ENCODE measurements at places on chromosomes 6 and 20.

DNA sequence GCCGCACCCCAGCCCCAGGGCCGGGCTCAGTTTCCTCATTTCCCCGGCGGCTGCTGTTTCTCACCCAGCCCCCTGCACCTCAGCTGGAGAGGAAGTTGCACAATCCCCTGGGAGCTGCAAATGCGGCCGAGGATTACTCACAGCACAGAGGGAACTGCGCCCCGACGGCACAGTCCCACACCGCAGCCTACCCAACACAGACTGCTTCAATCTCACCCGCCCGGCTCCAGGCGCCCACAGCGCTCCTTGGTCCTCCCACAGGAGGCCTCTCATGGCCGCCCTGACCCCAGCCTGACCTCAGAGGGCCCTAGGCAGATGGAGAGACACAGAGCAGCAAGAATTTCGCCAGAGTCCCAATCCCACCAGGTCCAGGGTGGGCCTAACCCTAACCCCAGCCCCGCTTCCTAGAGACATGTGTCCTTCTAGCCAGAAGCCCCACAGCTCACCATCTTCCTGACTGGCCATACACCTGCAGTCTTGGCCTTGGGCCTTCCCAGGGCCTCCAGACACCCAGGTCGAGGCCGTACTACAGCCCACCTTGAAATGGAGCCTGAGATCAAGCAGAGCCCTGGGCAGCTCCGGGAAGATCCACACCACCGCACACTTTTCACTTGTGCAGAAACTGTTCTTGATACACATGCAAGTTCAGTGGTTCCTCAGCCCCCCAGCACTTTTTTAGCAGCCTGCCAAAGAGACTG lies 11.7 kb downstream of the TFEB start:
- DNase-seq: no peak

DNA sequence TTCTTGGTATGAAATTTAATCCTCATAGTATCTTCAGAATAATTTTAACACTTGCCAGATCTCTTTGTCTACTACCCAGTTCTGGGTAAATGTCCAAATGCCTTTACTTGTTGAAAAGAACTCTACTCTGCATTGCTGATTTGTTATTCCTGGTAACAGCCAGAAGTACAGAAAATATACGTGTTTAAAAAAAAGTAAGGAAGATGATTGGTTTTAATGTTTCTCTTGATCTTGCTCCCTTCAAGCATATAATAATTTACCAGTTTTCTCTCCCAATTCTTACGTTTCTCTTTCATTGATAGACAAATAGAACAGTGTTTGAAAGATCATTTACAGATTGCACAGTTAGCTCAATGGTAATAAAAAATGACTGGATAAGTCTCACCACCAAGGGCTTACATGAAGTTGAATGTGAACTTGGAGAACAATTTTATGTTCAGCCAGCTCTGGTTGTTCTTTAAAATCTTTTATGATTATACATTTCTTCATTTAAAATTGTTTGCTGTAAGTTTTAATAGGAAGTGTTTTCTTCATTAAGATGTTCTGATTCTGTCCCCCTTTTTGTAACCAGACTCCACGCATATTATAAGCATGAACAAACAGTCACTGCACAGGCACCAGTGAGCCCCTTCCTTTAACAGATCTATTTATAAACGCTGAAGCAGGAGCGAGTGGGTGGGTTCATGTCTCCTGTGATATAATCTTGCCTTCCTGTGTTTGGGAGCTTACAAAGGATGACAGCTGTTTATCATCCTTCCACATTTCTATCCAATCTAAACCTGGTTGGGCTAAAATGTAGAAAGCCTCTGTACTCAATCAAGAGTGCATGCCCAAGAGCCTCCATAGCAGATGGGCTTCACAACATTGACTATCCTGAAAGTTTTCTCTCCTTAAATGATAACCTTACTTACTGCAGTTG lies 299.5 kb downstream of the PRL start:
- no peak for DNase-seq

- no peak for DNase-seq
Observed at GRCh38 chr6:53440336-53440945, 91.7 kb upstream of the ELOVL5 start.

- no peak for DNase-seq
Observed at GRCh38 chr6:40461643-40462042, 125.5 kb downstream of the LRFN2 start.

- no peak for DNase-seq
Observed at GRCh38 chr6:108260126-108260808, 573 bp downstream of the SNX3 start.

- DNase-seq: no peak
Observed at GRCh38 chr20:23043376-23043775, 6.1 kb downstream of the THBD start.

DNA sequence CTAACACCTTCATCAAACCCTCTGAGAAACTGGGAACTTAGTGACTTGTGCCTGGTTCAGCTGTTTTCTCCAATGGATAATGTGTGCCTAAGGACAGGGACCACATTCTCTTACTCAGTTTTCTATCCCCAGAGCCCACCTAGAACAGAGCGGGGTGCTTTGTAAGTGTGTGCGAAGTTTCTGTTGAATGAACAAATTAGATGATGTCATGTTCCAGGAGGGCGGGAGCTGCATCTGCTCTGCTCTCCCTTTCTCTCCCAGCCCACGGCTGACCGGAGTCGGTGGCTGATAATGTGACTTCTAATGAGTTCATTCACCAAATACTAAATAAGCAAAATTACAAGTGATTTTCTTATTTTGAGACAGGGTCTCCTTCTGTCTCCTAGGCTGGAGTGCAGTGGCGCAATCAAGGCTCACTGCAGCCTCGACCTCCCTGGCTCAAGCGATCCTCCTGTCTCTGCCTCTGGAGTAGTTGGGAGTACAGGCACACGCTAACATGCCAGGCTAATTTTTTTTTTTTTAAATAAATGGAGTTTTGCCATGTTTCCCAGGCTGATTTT lies 60.7 kb upstream of the FNDC1 start:
- no peak for DNase-seq

GRCh38 chr6:15344192-15344519 lies 98.3 kb downstream of the JARID2 start:
- no peak for DNase-seq

DNA sequence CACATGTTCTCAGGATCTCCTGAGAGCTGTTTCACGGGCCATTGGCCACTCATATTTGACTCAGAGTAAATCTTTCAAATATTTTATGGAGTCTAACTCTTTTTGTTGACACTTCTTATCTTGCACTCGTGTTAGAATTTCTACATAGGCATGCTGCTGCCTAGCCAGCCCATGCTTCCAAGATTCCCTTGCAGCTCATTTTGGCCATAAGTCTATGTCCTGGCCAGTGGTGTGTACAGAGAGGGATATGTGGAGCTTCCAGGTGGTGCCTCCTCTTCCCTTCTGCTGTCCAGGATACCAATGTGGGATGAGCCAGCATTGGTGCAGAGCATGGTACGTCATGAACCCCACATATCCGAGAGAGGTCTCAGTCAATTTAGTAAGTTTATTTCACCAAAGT lies 522.6 kb downstream of the QKI start:
- DNase-seq: no peak

DNA sequence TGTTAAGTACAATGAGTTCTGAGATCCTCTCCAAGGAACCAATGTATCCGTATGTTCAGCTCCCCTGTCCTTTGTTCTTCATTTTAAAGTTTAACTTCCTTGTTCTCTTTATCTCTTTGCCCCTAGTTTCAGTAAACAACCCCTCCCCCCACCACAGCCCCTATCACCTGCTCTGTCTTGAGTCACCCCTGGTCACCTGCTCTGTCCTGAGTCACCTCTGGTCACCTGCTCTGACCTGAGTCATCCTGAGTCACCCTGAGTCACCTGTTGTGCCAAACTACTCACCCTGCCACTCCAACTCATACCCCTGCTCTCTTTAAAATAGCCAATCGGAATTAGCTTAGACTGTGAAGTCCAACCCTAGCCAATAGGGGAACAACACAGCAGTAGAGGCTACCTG lies 288.7 kb upstream of the CDYL start:
- DNase-seq: no peak

- DNase-seq: no peak
Observed at GRCh38 chr6:54992789-54993188, 146.2 kb downstream of the FAM83B start.

DNA sequence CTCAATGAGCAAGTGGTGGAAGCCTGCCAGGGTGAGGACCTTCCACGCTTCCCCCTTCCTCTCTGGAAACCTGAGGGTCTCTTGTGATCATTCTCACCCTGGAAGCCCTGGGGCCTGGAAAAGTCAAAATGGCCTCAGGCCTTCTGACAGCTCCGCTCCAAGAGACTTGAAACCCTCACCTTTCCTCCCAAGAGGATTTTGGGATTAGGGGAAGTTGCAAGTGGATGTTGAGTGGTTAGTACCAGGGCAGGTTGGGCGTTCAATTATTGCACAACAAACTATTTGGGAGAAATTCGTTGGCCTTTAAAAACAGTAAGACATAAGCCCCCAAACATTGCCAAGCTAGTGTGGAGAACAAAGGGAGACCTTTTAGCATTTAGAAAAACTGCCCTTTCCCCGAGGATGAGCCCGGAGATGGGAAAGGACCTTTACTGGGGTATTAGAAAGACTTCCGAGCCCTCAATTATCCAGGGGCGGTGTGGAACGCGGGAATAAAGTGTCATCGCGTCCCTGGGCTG lies 4.7 kb downstream of the NKX2-2 start:
- DNase-seq: no peak

DNA sequence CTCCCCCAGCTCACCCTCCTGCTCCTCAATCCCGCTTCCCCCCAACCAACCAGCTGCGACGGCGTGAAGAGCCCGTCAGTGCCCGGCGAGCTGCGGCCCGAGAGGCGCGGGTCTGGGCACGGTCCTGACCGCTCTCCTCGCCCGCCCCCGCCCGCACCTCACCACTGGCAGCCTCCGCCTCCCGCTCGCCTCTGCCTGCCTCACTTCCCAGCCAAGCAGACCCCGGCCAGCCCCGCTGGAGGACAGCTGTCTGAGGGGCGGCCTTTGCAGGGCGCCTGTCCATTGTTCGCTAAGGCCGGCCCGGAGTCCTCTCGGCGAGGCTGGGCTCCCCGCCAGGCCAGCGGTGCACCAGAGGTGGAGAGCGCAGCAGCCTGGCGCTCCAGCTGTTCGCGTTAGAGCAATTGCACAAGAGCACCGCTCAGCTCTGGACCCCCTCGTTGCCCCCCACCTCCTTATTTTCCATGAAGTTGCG lies 1.3 kb downstream of the SOBP start:
- DNase-seq: no peak

GRCh38 chr6:138001750-138002349 lies 105.4 kb downstream of the PERP start:
- DNase-seq: peak; percentile 35

GRCh38 chr6:150138638-150139037 lies 4.2 kb upstream of the PPP1R14C start:
- no peak for DNase-seq

DNA sequence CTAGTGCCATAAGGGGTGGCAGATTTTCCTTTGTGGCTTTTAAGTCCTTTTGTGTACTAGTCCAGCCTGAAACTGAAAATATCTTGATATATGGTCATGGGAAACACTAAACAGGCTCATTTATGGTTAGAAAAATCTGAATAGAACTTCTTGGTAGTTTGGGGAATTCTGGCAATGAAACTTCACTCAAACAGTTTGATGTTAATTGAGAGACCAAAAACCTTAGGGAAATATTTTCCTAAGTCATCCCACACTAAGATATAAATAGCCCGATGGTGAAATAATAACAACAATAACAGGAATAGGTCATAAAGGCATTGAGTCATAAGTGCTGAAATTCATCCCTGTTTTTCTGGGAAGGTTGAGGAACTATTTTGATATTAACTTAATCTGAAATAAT lies 146.2 kb upstream of the SMLR1 start:
- DNase-seq: no peak

GRCh38 chr6:168180548-168181011 lies 101.6 kb upstream of the FRMD1 start:
- no peak for DNase-seq

DNA sequence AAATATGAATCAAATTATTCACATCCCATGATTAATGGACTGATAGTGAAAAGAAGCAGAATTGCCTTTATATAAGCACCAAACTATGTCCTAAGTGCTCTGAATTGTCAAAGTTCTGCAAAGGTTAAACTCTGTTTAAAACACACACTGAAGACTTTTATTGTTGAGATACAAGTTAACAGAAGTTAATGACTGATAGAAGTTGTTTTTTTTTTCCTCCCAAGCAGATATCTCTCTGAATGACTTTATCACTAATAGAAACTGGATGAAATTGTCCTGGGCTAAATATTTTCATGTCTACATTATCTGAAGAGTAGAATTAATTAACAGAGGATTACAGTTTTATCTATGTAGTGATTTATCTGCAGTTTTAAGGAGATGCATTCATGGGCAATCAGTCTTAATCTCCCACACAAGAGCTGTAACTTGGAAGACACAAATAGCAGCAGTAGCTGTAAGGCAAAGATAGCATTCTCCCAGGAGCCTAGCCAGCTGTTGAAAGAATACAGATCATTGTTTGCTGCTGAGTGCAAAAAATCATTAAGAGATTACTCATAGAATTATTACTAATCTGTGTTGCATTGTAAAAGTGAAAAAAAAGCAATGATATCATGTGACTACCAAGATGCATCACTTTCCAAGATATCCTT lies 49.9 kb downstream of the BMP5 start:
- no peak for DNase-seq

- DNase-seq: no peak
Observed at GRCh38 chr20:56368351-56369134, 9.8 kb downstream of the FAM210B start.

- DNase-seq: no peak
Observed at GRCh38 chr20:17614812-17615644, 45.2 kb downstream of the DSTN start.

DNA sequence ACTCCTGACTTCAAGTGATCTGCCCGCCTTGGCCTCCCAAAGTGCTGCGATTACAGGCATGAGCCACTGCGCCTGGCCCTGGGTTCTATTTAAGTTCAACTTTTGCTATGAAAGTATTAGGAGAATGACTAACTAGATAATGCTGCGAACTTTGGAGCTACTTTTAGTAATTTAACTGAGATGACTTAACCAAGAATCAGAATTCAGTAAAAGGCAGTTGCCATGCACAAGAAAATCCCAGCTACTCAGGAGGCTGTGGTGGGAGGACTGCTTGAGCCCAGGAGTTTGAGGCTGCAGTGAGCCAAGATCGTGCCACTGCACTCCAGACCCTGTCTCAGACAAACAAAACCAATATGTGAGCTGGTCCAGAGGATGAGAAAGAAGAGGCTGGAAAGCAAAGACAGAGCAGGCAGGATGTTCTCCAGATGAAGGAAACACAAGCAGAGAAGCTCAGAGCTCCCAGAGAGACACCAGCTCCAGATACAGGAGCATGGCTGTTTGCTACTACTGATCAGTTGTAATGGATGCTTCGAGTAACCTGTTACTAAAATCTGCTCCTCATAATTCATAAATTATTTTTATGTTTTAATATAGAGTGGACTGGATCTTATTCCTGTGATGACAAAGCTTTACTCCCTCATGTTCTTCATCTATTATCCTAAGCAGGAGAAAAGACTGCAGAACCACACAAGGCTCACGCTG lies 23.9 kb downstream of the ZNF217 start:
- no peak for DNase-seq

All from activated T-helper 1 cell treated with Interleukin-2 at 50 U/mL for 16 hours (primary cell).